ENCODE measurements at places on chromosomes 7 and 10. TPM values are rescaled to one million over a fixed set of nuclear protein-coding genes. Genes with fewer than 3 reads are reported as not detected.

- DNase-seq, result no peak
These were observed 135.5 kb downstream of the BICC1 start for GRCh38 chr10:58648131-58648530.

- no peak for DNase-seq
These were observed 2.0 kb upstream of the IL2RA start for GRCh38 chr10:6064119-6064518.

DNA sequence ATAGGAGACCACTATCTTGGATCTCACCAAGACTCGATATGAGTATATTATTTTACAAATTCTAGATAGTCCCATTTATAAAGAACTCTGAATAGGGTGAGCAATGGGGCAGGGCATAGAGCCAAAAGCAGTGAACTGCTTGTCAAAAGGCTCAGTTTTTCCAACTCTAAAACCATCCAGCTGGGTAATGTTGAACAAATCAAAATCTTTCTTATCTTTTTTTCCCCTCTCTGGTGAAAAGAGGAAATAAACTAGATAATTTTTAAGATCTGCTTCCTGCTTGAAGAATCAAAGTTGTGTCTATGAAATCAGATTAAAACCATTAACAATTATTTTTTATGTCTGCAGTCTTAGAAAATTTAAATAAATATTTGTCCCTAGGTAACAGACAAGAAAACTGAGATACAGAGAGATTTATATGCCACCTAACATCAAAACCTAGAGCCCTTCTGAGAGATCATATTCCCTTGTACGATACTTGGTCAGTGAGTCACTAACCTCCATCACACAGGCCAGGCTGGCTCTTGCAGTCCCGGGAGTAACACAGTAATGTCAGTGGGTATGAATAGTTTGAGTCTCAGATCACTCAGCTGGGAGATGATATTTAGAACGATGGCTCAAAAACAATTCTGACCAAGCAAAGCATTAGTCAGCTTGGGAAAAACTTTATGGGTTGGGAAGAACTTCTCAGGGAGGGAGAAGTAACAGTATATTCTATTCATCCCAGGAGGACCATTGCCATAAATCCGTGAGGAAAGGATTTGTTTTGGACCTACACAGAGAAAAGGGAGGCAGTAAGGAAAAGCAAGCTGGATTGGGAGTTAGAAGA, 178.8 kb downstream of the REEP3 start:
- no peak for DNase-seq

GRCh38 chr10:23675585-23675984, 236.7 kb downstream of the OTUD1 start:
- DNase-seq, result no peak

GRCh38 chr7:3892157-3892556, 591.1 kb downstream of the SDK1 start:
- DNase-seq, result no peak

- DNase-seq, result no peak
These were observed 28.0 kb downstream of the IPMK start for GRCh38 chr10:58239561-58240169.

- DNase-seq, result no peak
These were observed 26.7 kb downstream of the TMEM273 start for GRCh38 chr10:49161411-49161997.

The PCDH15 gene
- total RNA-seq, result 0.48 TPM

The DNAJC1 gene
- total RNA-seq, result 40.0 TPM

The PODXL gene
- 19.7 TPM for total RNA-seq

Data from transverse colon (tissue), 4 donors.